ENCODE measurements at places on chromosomes 12 and 14.

DNA sequence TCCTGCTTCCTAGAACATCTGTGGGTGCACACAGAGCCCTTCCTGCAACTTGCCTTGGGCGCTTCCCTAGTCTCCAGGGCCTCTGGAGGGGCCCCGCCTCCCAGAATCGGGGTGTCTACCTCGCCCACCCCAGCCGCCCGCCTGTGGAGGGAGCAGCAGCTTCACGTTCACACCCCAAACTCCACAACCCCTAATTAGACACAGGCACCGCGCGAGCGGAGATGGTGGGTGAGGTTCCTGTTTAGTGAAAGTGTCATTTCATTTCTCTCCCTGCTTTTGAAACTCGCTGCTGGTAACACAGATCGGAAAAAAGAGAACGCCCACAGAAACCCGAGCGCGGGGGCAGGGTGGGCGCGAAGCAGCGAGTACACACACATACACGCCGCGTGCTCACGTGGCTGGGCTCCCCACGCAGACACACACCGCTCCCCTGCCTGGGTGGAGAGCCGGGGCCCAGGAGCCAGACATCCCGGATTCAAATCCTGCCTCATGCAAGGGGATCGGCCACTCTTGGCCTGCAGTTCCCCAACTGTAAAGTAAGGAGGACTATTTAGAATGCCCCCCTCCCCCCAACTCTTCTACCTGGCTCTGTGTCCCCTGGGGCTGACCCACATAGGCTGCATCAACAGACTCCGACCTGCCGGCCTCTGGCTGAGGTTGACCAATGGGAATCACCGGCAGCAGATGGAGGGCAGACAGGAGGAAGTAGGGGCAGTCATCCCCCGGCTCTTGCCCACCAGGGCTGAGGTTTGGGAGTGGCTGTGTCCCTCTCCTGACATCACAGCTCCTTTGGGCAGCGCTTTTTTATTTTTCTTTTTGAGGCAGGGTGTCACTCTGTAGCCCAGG lies 79.2 kb upstream of the NCOR2 start:
- DNase-seq = peak; percentile 40

DNA sequence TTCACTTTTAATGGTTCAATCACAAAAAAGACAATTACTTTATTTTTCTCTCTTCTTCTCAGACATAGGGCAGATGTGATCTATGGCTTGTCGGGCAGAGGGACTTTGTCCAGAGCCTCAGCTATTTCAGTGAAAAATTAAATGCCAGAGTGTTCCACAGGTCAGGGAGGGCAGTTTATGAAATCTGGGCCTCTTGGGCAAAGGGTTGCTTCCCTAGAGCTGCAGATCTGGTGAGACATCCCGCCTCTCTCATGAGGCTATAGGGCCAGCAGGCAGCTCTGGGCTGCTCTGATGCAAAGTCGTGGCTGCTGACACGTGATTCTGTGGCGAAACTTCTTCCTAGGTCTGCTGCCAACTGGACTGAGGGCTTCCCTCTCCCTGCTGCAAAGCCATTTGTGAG lies 6.0 kb downstream of the CLMN start:
- no peak for DNase-seq

GRCh38 chr14:100275214-100275613 lies 31.0 kb downstream of the SLC25A29 start:
- DNase-seq = no peak

- no peak for DNase-seq
Observed at GRCh38 chr12:62957233-62957953, 22.4 kb upstream of the PPM1H start.

- DNase-seq = no peak
Observed at GRCh38 chr12:120980800-120981368, 2.5 kb downstream of the HNF1A start.

DNA sequence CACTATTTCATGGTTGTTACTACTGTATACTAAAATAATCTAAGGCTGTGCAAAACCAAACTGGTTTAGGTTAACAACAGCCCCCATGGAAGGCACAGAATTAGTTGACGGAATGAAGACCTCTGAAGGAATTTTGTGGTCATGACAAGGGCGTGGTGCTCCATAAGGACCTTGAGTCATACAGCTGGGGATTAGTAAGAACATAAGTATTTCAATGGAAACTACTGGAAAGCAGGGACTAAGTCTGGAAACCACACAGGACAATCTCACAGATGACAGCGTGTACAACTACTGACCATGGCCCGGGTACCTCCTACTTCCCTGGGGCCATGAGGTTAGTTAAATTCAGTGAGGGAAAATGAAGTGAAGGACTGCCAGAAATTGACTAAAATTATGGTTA lies 98.5 kb upstream of the PLEKHA5 start:
- no peak for DNase-seq

DNA sequence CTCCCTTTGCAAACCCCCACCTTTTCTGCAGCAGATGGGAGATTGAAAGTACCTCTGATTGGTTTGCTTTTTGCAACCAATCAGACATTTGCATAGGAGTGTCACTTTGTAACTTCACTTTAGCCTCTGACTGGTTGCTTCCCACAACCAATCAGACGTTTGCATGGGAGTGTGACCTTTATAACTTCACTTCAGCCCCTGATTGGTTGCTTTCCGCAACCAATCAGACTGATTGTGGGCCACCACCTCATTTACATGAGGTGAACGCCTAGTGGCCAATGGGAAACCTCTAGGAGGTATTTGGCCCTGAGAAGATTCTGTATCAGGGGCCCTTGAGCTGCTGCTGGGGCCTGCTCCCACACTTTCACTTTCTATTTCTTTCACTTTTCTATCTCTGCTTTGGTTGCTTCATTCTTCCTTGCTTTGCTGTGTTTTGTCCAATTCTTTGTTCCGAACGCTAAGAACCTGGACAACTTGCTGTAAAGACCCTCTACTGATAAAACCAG lies 106.0 kb upstream of the PRICKLE1 start:
- DNase-seq = no peak

- no peak for DNase-seq
Observed at GRCh38 chr12:57604454-57604991, at the start of gene DTX3. TSS of gene DTX3 (plus strand) at chr12:57604824. CDS start at chr12:57606518, 1,694 bp downstream.

GRCh38 chr14:23751616-23752015 lies 115.5 kb downstream of the DHRS2 start:
- no peak for DNase-seq

- DNase-seq = peak; percentile 71
Observed at GRCh38 chr12:27703720-27704452, 6.7 kb upstream of the MRPS35 start.

- DNase-seq = no peak
Observed at GRCh38 chr14:33642691-33643244, 308.1 kb downstream of the EGLN3 start.

DNA sequence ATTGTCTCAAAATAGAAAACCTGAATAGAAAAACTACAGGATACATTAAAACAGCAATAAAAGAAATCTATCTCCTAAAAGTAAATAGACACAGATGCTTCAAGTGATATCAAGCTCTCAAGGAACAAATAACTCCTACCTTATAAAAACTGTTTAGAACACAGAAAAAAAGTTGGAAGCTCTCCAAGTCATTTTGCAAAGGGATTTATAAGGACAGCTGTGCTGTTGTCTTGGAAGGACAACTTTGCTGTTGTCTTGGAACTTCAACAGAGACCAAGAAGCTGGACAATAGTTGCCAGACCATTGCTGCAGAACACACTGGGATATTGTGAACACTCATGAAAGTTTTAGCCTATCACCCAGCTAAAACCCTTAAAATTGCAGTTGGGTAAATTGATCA lies 780.7 kb downstream of the FLRT2 start:
- no peak for DNase-seq

DNA sequence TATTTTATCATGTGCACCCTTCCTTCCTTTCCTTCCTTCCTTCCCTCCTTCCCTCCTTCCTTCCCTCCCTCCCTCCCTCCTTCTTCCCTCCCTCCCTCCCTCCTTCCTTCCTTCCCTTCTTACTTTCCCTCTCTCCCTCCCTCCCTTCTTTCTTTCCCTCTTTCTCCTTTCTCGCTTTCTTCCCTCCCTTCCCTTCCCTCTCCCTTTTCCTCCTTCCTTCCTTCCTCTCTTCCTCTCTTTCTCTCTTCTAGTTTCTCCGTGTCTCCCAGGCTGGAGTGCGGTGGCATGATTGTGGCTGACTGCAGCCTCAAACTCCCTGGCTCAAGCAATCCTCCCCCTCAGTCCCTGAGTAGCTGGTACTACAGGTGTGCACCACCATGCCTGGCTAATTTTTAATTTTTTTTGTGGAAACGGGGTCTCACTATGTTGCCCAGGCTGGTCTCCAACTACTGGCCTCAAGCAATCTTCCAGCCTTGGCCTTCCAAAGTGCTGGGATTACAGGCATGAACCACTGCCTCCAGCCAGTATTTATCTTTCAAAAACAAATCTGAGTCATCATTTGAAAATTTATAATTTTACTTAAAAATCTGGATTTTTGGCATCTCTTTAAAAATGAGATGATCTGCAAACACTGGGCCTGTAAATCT lies 7.8 kb downstream of the C1RL start:
- DNase-seq = no peak

DNA sequence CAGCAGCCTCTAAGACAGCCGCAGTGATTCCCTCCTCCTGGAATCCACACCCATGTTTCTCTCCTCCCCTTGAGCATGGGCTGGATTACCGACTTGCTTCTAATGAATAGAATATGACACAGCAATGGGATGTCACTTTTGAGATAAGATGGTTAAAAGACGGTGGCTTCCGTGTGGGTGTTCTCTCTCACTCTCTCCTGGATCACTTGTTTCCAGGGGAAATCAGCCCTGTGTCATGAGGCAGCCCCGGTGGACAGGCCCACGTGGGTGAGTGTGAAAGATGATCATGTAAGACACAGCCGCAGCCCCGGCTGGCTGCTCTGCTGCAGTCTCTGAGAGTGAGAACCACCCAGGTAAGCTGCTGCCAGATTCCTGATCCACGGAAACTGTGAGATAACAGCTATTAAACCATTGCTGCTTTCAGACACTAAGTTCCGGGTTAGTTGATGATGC lies 10.7 kb downstream of the MOAP1 start:
- no peak for DNase-seq

DNA sequence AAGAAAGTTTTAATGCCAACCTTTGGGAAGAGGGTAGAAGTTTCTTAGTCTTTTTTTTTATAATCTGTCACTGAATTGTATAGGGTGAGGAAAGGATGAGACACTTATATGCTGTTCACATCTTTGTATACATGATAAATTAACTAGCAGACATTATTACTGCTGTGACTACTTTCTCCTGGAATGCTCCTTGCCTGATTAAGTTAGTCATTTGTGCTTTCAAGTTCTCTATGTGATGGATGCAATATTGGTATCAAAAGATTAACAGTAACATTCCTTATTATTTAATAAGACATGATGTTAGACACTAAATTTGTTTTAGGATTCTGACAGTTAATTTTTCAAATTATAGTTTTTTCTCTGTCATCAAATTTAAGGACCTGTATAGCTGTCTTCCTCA lies 223.4 kb upstream of the GARIN2 start:
- no peak for DNase-seq

DNA sequence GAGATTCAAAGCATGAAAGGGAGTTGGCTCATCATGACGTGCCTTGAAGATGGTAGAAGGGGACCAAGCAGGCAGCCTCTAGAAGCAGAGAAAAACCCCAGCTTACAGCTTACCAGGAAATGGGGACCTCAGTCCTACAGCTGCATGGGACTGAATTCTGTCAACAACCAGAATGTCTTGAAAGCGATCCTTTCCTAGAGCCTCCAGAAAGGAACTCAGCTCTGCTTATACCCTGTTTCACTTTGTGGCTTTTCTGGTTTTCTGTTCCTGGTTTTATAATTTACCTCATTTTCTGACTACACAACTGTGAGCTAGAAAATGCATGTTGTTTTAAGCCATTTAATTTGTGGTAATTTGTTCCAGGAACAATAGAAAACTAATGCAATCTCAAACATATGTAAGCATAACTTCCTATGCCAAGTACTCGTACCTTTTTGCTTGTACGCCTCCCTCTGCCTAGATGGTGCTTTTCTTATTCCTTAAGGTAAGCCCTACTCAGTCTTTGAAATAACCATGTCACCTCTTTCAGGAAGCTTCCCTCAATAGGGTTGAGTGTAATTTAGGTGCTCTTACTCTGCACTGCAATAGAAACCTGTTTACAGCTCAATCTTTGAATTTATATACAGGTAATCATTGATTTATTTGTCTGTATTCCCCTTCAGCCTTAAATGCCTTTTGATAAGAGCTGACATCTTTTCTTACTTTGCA lies 348.8 kb downstream of the TMEM117 start:
- DNase-seq = no peak

DNA sequence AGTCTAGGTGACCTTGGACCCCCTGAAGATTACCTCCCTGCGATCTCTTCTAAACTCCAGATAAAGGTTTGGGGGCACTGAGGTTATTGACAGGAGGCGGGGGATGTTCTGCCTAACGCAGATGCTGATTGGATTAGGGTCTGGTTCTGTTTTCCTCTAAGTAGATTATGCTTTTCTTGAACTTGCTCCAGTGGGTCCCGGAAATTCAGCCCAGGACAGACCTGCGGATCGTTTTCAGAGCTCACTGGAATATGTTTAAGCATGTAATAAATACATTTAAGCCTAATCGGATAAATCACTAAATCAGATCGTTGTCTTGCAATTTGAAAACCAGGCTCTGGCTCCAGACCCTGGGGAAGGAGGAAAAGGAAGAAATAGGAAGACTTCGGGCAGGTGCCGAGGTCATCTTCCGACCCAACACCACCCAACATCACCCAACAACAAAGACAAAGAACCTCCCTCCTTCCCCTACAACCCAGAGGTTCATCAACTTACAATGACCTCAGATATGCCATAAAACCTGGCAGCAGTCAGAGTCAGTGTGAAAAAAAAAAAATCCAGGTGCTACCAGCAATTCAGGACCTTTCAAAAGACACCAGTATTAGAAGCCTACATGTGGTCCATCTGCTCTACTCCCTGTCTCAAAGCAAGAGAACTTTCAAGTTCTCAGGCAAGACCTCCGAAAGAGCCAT lies 148.4 kb downstream of the KSR2 start:
- DNase-seq = no peak

- no peak for DNase-seq
Observed at GRCh38 chr12:91667694-91668093, 478.0 kb downstream of the BTG1 start.

DNA sequence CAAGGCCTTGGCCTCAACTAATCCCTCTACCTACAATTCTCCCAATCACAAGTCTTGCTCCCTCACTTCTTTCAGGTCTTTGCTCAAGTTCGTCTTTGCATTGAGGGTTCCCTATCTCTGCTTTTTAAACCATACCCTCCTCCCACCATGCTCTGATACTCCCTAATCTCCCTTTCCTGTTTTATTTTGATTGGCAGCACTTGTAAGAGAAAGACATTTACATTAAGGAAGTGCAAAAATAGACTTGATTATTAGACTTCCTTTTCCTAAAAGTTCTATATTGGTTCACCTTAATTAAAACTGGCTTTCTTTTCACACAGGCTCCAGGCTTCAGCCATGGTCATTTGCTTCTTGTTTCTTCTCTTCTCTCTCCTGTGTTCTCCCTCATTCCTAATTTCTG lies 18.3 kb upstream of the WIF1 start:
- DNase-seq = no peak

GRCh38 chr14:100426314-100426713 lies 103.2 kb downstream of the SLC25A47 start:
- DNase-seq = no peak
